ENCODE measurements at places on chromosomes 13 and 19.

- no peak for DNase-seq
Observed at GRCh38 chr19:13315495-13315894, 165.3 kb downstream of the IER2 start.

- peak; percentile 64 for DNase-seq
Observed at GRCh38 chr13:98014766-98015165, 61.3 kb downstream of the IPO5 start.

- DNase-seq = no peak
Observed at GRCh38 chr19:873084-873483, 13.6 kb downstream of the CFD start.

DNA sequence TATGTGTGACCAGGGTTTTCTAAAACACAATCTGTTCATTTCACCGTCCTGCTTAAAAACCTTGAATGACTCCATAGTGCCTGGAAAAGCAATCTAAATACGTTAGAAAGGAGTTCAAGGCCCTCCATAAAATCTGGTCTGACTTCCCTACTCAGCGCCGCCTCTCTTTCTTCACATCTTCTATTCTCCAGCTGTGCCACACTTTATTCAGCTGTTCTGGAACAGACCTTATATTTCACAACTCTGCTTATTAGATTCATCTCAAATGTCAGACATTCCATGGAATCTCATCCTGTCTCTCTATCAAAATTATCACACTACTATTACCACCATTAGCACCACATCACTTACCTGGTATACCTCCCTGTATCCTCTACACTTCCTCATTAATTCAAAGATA, 19.8 kb upstream of the SPART start:
- DNase-seq = peak; percentile 23

GRCh38 chr19:36488846-36489117, 579 bp downstream of the ZNF566 start:
- DNase-seq = peak; percentile 2

DNA sequence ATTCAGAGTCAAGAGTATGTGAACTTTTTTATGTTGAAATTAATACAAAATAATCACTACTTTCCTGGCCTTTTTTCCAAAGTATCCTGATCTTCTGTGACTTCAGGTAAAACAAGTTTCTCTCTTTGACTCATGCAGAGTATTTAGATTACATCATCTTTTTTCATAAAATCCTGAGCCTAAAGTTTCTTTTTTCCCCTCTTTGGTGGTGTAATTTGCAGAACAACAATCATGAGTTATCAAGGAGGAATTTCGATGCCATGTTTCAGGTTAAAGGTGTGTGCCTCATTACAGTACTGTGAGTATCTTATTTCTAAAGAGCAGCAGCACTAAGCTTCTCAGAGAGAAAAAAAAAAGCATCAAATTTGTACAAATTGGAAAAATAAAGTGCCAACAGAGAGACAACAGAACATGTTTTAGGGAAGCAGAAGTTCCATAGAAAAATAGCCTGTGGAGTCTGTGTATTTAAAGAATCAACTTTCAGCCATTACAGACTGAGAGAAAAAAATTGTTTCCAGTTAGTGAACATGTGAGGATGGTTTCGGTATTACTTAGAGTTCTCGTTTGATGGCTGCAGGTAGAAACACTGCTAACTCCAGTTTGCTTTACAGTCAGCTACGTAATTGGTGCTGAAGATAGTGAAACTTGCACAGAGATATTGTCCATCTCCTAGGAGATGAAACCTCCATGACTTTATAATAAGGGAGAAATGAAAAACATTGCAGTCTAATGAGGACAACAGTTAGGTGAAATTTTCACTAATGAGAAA, 78.1 kb upstream of the PCDH9 start:
- no peak for DNase-seq

GRCh38 chr19:35073941-35074340, 32.4 kb downstream of the HPN start:
- no peak for DNase-seq

GRCh38 chr13:107548338-107548737, 667.0 kb downstream of the LIG4 start:
- DNase-seq = no peak

- DNase-seq = no peak
Observed at GRCh38 chr19:32202244-32202643, 143.2 kb upstream of the ZNF507 start.

DNA sequence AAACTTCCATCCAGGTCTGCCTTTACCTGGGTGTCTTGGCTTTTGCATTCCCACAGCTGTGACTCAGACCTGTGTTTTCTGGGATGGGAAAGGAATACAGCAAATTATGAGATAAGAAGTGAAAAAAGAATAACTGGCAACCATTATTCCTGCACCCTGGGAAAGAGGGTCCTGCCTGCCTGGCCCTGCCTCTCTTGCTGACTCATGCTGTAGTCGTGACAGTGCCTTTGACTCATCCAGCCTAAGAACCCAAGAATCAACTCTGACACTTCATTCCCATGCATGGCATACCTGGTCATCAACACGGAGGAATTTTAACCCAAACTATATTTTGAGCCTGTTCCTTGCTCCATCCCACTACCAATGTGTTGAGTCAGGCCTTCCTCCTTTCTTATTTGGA, 185.4 kb upstream of the SERP2 start:
- no peak for DNase-seq

Data from fibroblast of gingiva (primary cell).